Neural progenitor cell (in vitro differentiated cells): ENCODE measurements at places on chromosomes 16 and 17. TPM values are rescaled to one million over a fixed set of nuclear protein-coding genes. Genes with fewer than 3 reads are reported as not detected.

GRCh38 chr17:44916781-44917241 lies 1.5 kb upstream of the GFAP start:
- peaks cover 20% of the 10 kb centered on the region for H3K4me1 ChIP-seq
- no peak overlapping the region for H3K4me3 ChIP-seq
- no peaks in the 10 kb centered on the region for H3K36me3 ChIP-seq
- H3K27me3 ChIP-seq = peaks cover 33% of the 10 kb centered on the region

The SYCE1L gene
- 2.5 and 4.2 TPM in 2 replicates for total RNA-seq

The DDX28 gene
- 7.3 and 17.0 TPM in 2 replicates for total RNA-seq

GRCh38 chr17:51362811-51363585 lies 102.7 kb downstream of the UTP18 start:
- no peak for DNase-seq
- peaks cover 6% of the 10 kb centered on the region for H3K4me1 ChIP-seq
- no peak overlapping the region for H3K4me3 ChIP-seq
- no peak overlapping the region for H3K27ac ChIP-seq

The CDH11 gene
- 98.5 and 167 TPM in 2 replicates for total RNA-seq

The PRSS21 gene
- total RNA-seq = not detected in 2 replicates

- H3K36me3 ChIP-seq = no peaks in the 10 kb centered on the region
- H3K4me1 ChIP-seq = peaks cover 19% of the 10 kb centered on the region
- no peak overlapping the region for H3K4me3 ChIP-seq
Observed at GRCh38 chr17:199191-199604, 17.7 kb upstream of the DOC2B start.
